ENCODE measurements at places on chromosomes 3 and 15.

DNA sequence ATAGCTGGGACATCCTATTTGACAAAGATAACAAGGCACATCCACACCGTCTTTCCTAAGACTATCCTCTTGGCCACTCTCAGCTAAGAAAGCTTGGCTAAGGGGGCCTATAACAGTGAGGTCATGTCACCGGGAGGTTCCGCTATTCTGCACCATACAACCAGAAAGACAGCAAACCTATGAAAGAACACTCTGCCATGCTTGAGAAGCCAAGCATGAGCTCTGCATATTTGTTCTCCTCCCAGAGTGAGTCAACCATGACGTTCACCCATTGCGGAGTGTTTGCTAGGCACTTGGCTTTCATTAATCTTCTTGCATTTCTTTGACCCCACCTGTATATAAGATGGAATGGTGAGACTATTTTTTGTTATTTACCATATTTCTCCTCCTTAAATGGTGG lies 141.2 kb downstream of the GMNC start:
- H3K27ac ChIP-seq: no peak overlapping the region
- no peaks in the 10 kb centered on the region for H3K27me3 ChIP-seq
- H3K4me3 ChIP-seq: no peak overlapping the region
- H3K4me1 ChIP-seq: peaks cover 6% of the 10 kb centered on the region
- no peak for DNase-seq

GRCh38 chr15:57500979-57501576 lies 90.6 kb upstream of the MYZAP start:
- no peaks in the 10 kb centered on the region for H3K36me3 ChIP-seq
- no peak overlapping the region for H3K4me3 ChIP-seq
- peak overlapping the region; percentile 85 for H3K27ac ChIP-seq
- peaks cover 90% of the 10 kb centered on the region for H3K4me1 ChIP-seq
- no peaks in the 10 kb centered on the region for H3K27me3 ChIP-seq
- DNase-seq: no peak

DNA sequence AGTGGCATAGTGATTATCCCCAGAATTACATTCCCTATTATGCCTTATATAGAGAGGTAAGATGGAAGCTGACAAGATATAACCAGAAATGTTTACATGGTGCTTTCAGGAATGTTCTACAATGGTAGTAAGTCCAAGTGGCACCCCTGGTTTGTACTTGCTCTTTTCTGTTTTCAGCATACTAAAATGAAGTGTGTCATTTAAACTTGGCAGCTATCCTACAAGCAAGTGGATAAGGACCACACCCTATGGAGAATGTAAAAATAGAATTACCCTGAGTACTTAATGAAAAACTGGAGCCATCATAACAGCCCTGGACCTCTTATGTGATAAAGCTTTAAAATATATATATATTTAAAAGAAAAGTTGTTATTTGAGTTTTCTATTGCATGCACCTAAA lies 1012.7 kb upstream of the CADM2 start:
- DNase-seq: no peak
- no peaks in the 10 kb centered on the region for H3K36me3 ChIP-seq
- H3K4me3 ChIP-seq: no peak overlapping the region
- H3K27ac ChIP-seq: no peak overlapping the region
- H3K4me1 ChIP-seq: peaks cover 2% of the 10 kb centered on the region
- H3K27me3 ChIP-seq: no peaks in the 10 kb centered on the region

DNA sequence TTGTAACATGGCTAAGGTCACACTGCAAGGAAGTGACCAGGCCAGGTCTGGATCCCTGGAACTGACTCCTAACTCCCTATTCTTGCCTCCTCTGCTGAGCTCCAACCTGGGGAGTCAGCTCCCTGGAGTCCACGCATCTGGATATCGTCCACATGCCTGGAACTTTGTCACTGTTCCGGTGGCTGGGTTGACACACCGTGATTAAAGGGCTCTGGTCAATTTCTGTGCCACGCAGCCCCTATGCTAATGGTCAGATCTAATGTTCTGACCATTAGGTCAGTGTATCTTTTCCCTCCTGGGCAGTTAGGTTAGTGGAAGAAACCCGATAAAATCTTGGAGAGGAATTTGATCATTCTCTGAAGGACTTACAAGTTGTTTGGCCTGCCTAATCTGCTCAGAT lies 1.6 kb upstream of the TPM1 start:
- H3K4me3 ChIP-seq: peak overlapping the region; percentile 74
- peaks cover 3% of the 10 kb centered on the region for H3K36me3 ChIP-seq
- peaks cover 50% of the 10 kb centered on the region for H3K4me1 ChIP-seq
- H3K27me3 ChIP-seq: peaks cover 1% of the 10 kb centered on the region
- no peak for DNase-seq

All from mesothelial cell of epicardium (in vitro differentiated cells).